Mesothelial cell of epicardium (in vitro differentiated cells): ENCODE measurements at places on chromosomes 3 and 15.

DNA sequence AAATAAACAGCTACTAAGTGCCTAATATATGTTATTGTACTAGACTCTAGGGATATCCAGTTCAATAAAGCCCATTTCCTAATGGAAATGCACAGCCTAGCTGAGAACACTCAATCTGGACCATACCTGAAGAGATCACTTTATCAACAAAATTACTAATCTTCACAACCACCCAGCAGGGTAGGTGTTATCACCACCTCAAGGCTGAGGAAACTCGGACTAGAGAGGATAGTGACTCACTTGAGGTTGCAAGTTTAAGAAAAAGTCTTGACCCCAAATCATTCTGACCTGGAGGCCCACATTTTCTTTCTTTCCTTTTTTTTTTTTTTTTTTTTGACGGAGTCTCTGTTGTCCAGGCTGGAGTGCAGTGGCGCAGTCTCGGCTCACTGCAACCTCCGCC lies 3.1 kb upstream of the FMN1 start:
- no peak for DNase-seq

GRCh38 chr15:40389824-40390595 lies 7.5 kb downstream of the KNSTRN start:
- no peak for DNase-seq

DNA sequence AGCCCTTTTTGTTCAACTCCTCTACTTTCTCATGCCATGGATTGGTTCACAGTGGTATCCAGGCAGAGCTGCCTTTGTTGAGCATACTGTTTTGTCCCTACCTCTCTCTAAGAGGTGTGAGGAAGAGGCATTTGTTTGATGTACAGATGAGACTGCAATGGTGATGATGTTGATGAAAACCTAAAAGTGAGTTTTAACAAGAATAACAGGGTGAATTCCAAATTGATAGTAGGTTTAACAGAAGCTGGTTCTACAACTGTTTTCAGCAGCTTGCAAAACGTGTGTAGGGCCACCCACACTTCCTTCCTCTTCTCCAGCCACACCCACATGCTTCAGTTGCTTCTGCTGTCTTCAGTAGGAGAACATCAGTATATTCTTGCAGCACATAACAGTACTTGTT lies 10.2 kb downstream of the SNRK start:
- DNase-seq: no peak

DNA sequence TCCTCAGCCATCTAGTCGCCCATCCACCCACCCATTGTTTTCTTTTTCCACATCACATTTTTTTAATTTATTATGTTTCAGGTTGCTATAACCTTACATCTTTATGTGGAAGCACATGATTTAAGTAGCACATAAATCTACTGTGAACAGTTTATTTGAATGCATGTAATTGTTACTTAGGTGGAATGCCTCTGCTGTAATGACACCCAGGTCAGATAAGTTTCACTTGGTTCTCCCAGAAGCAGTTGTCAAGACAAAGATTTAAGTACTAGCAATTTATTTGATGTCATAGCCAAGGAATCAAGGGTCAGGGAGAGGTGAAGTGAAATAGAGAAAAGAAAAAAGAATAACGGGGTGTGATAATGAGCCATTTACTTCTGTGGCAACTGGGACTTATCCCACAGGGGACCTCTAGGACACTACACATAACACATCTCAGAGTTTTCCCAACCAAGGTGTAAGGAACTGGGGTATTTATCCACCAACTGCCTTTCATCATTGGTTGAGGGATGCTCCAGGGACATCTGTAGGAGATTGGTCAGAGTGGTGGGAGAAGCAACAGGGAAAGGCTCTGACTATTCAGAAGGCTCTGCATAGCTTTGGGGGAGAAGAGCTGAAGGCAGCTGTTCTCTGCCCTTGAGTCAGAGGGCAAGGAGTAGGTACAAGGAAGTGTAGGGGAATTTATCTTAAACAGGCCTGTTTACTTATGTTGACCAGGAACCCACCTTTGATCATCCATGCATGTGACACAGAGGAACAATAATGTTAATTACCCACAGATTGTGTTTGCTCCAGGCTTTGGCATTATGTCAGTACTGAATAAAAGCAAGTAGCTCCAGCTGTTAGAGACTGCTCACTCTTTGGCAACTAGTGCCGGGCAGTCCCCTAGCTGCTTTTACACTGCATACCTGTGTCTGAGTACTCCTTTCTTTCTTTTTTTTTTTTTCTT lies 94.8 kb downstream of the CD200R1L start:
- no peak for DNase-seq

DNA sequence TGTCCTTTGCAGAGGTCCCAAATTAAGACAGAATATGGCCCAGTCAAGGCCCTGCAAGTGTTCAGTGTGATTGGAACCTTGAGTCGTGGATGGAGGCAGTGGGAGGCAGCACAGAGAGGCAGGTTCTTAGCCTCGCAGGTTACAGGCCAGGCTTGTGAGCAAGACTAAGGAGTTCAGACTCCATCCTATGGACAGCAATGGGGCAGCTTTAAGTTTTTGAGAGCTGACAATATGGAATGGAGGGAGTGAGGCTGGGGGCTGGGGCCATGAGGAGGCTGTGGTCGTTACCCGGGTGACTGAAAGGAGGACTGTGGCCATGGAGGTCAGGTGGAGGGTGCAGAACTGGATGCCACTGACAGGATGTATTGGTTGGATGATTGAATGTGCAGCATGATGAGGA lies 74.1 kb upstream of the PRR23C start:
- DNase-seq: no peak

- DNase-seq: no peak
These were observed 133.7 kb upstream of the LRRN1 start for GRCh38 chr3:3665546-3665945.

DNA sequence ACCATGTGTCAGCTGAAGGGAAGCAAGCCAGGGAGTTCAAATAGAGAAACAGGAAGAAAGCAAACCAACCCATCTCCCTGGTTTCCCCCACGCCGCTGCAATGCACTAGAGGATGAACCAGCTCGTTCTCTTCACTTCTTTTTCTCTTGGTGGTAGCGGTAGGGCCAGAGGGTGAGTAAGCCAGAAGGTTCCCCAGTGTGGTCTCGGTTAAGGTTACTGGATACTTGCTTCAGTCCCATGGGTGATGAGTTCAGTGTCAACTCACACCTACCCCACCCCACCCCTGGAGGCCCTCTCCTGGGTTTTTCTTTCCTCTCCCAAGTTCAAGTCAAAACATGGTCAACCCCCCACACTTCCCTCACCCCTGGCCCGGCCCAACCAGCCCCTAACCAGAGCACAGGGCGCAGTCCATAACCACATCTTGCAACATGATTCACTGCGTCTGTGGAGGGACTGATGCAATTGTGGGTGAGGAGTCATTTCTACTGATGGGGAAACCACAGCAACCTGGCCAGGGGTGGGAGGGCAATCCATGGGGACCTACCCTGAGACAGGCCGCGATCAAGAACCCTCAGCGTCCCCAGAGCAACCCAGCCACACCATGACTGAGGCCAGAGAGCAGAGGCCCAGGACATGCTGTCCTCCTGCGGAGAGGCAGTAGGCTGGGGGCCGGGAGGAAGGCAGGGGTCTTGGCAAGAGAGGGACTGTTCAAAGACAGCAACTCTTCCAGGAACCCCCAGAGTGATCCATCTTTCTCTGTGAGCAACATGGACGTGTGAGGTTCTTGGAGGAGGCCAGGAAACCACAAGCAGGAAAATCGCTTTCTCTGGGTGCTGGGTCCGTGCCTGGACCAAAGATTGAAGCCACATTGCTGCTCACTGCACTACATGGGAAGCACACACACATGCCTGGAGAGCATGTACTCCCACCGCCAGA lies 276.6 kb downstream of the UACA start:
- no peak for DNase-seq

- no peak for DNase-seq
These were observed 148.7 kb downstream of the RORA start for GRCh38 chr15:61080221-61081026.

DNA sequence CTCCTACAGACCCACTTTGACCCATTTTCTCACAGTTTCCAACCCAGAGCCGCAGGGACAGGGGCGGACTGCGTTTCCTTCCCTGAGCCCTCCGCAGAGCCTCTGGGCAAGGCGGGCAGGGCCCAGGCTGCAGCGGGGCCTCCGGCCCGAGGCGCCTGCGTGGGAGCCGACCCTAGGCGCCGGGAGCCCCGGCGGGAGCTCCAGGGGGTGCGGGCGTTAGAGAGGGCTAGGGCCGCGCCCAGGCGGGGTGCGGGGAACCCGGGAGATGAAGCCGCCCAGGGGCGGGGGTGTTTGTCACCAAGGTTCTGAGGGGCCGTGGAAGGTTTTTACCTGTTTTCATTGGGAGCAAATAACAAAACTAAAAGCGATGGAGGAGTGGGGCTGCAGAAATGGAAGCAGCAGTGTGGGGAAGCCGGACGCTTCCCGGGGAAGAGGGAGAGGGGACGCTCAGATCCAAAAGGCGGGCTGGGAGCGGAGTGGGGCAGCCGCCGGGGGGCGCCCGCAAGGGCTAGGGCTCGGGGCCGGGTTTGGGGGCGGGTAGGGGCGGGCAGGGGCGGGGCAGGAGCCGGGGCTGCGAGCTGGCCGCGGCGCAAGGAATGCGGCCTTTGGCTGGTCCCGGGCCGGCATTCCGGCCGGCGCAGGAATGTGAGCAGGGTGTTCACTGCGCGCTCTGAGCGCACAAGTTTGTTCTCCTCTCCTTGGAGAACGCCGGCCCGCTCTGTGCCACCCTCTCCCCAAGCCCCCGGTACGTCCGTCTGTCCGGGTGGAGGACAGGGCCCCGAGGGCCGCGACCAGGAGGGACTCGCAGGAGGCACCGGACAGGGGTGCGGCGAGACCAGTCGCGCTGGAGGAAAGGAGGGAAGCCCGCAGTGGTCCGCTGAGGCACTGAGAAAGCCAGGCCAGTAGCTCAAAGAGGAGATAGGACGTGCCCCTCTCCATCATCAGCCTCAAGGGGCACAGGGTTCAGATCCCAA lies 61.1 kb downstream of the AMOTL2 start:
- peak; percentile 55 for DNase-seq

- DNase-seq: no peak
These were observed 45.5 kb downstream of the GREM1 start for GRCh38 chr15:32763295-32763694.

GRCh38 chr3:129399895-129400357 lies 28.5 kb downstream of the EFCAB12 start:
- DNase-seq: no peak

DNA sequence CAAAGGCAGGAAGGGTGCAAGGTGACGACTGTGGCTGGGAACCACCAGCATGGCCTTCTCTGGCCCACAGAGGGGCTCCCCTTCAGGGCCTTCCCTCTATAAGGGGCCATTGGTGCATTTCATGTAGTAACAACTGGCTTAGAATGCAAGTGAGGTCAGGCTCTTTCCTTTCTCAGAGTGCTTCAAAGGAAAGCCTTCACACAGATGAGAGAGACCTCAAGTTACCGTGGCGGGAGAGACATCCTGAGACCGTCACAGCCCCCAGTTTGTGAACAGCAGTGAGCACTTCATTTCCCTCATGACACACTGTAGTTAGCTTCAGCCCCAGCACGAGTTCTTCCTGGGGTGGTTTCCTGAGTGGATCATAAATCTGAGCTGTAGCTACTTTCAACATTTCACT lies 96.6 kb upstream of the LIMD1 start:
- DNase-seq: no peak

DNA sequence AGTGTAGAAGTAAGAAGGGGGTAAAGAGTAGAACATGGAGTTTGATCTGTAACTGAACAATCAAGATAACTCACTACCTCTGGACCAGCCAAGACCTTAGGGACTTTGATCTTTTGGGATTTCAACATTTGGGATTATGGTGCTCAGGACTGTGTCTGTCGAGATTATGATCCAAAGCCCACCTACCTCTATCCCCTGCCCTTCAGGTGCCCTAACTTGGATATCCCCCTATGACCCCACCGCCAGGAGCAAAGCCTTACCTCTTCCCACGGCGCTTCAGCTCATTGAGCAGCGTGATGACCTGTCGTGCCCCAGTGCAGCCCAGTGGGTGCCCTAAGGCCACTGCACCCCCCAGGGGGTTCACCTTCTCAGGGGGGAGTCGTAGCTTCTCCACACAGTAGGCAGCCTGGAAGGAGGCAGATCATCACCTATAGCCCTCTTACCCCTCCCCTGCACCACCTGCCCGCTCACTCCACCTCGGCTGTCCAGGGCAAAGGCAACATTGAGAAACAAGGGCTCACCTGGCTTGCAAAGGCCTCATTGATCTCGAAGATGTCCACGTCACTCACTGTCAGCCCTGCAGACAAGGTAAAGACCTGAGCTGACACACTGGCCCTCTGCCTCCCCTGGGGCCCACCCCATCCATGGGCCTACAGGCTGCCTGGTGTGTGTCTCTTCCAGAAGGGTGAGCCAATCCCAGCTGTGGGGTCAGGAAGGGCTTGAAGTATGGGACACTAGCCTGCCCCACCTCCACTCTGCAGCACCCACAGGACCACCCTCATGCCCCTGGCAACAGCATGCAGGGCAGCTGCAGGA lies 11.4 kb downstream of the ACAA1 start:
- DNase-seq: no peak

DNA sequence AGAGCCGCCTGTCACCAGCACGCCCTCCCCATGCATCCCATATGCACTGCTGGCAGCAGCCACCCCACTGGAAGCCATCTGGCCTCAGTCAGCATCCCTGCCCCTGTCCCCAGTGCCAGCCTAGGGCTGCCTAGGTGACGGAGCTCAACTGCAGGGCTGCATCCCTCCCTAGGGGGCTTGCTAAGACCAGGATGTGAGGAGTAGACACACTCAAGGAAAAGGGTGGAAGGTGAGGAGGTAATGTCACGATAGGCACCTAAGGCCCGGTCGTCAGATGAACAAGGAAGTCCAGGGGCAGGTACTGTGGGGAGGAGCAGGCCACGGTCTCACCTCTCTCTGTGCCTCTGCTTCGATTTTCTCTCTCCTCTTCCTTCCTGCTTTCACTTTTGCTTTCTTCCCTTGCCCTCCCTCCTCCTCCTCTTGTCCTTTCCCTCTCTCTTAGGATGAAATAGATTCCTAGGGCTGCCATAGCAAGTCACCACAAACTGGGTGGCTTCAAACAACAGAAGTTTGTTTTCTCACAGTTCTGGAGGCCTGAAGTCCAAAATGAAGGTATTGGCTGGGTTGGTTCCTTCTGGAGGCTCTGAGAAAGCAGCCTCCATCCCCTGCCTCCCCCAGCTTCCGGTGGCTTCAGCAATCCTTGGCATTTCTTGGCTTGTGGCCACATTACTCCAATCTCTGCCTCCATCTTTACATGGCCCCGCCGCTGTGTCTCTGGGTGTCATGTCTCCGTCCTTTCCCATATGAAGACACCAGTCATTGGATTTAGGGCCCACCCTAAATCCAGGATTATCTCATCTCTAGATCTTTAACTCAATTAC lies 298.3 kb downstream of the SHQ1 start:
- no peak for DNase-seq

GRCh38 chr15:39110746-39111145 lies 470.1 kb upstream of the THBS1 start:
- DNase-seq: no peak

GRCh38 chr3:110711851-110712516 lies 359.6 kb upstream of the NECTIN3 start:
- DNase-seq: no peak

DNA sequence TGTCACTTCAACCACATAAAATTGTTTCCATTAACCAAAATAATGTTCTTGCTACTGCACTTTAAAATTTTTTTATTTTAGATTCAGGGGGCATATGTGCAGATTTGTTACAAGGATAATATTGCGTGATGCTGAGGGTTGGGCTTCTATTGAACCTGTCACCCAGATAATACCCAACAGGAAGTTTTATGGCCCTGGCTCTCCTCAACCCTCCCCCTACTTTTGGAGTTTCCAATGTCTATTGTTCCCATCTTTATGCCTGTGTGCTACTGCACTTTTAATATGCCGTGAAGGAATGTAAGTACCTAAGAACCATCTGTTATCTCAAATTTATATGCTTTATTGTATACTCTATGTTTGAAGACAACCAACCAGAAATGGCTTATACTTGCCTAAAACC lies 42.0 kb upstream of the IMPG2 start:
- no peak for DNase-seq
